ENCODE measurements at places on chromosomes 1 and 21. TPM values are rescaled to one million over a fixed set of nuclear protein-coding genes. Genes with fewer than 3 reads are reported as not detected.
A peak's percentile ranks its signal among the peaks of the same experiment; 100 is the strongest.

DNA sequence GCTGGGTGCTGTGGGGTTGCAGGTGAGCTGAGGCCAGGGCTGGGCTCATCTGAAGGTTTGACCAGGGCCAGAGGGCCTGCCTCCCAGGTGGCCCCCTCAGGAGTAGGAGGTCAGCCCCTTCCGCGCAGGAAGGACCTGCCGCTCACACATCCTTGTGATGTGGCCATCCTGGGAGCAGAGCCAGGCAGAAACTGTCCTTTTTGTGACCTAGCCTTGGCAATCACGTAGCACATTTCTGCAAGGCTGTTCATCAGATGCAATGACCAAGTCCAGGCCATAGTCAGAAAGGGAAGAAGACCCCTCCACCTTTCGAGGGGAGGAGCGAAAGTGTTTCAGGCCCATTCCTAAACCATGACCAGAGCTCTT is 55.5 kb upstream of the TRAPPC10 start:
- peaks cover 12% of the 10 kb centered on the region for H3K36me3 ChIP-seq
- H3K27me3 ChIP-seq: no peaks in the 10 kb centered on the region
- DNase-seq: no peak
- H3K4me3 ChIP-seq: no peak overlapping the region
- peaks cover 7% of the 10 kb centered on the region for H3K4me1 ChIP-seq
- H3K27ac ChIP-seq: no peak overlapping the region

- H3K27ac ChIP-seq: no peak overlapping the region
- peaks cover 7% of the 10 kb centered on the region for H3K4me1 ChIP-seq
- DNase-seq: no peak
- H3K36me3 ChIP-seq: peaks cover 2% of the 10 kb centered on the region
- H3K27me3 ChIP-seq: no peaks in the 10 kb centered on the region
Observed at GRCh38 chr1:108665067-108665466, 4.2 kb upstream of the HENMT1 start.

GRCh38 chr1:14994841-14995437 is 158.6 kb upstream of the TMEM51 start:
- H3K27me3 ChIP-seq: no peaks in the 10 kb centered on the region
- no peak overlapping the region for H3K4me3 ChIP-seq
- peak overlapping the region; percentile 94 for H3K27ac ChIP-seq
- DNase-seq: no peak
- peaks cover 56% of the 10 kb centered on the region for H3K4me1 ChIP-seq

DNA sequence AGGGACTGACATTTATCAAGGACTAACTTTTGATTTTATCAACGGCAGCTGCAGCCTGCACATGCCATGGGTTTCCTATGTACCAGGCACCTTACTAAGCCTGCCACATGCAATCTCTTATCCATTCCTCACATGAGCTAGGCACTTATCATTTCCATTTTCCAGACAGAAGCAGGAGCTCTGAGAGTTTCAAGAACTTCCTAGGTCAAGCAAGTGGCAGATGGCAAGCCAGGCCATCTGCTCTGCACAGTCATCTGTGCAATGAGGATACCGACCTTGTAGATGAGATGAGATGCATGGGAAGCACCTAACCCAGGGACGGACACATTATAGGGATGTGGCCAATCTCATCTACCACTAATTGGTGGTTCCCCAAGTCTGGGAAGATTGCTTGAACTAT is 339.4 kb upstream of the USP24 start:
- H3K4me3 ChIP-seq: no peak overlapping the region
- no peak for DNase-seq
- no peaks in the 10 kb centered on the region for H3K36me3 ChIP-seq
- no peaks in the 10 kb centered on the region for H3K27me3 ChIP-seq

GRCh38 chr1:9322661-9323244 is 30.1 kb downstream of the SPSB1 start:
- peaks cover 1% of the 10 kb centered on the region for H3K36me3 ChIP-seq
- no peak overlapping the region for H3K4me3 ChIP-seq
- H3K4me1 ChIP-seq: peaks cover 69% of the 10 kb centered on the region
- no peak overlapping the region for H3K27ac ChIP-seq
- no peaks in the 10 kb centered on the region for H3K27me3 ChIP-seq

DNA sequence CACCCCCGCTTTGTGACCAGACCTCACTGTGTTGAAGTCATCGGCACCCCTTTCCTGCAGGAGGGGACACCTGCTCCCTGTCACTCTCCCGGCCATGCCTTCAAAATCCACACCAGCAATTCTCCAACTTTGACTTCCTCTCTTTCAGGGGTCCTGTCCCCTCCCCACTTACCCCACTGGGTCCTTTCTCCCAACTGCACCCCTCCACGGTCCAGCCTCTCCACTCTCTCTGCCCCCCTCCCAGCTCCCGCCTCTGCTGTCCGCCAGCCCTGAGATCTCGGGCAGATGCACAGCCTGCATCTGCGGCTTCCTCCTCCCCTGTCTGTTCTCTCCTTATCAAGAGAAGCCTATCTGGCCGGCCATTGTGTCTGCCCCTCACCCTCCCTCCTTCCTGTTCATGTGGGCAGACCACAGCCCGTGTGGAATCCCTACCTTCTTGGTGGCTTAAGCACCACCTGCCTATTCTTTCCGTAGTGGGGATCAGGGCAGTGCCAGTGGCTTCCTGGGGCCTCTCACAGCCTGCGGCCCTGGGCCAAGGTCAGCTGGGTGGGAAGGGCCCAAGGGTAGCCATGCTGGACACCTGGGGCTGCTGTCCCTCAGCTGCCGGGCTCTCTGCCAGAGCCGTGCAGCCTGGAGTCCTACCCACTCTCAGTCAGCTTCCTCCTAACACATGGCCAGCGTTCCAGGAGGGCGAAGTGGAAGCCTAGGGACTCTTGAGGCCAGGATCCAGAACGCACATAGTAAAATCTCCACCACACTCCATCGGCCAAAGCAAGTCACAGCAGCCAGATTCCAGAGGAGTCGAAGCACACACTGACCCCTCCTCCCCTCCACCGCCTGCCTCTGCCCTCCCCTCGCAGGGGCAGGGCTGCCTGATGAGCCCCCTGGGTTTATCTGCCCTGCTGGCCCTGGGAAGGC is 5.1 kb upstream of the HES4 start:
- H3K27me3 ChIP-seq: no peaks in the 10 kb centered on the region
- H3K27ac ChIP-seq: peak overlapping the region; percentile 87
- peaks cover 26% of the 10 kb centered on the region for H3K4me1 ChIP-seq
- peaks cover 4% of the 10 kb centered on the region for H3K36me3 ChIP-seq
- peak; percentile 85 for DNase-seq

DNA sequence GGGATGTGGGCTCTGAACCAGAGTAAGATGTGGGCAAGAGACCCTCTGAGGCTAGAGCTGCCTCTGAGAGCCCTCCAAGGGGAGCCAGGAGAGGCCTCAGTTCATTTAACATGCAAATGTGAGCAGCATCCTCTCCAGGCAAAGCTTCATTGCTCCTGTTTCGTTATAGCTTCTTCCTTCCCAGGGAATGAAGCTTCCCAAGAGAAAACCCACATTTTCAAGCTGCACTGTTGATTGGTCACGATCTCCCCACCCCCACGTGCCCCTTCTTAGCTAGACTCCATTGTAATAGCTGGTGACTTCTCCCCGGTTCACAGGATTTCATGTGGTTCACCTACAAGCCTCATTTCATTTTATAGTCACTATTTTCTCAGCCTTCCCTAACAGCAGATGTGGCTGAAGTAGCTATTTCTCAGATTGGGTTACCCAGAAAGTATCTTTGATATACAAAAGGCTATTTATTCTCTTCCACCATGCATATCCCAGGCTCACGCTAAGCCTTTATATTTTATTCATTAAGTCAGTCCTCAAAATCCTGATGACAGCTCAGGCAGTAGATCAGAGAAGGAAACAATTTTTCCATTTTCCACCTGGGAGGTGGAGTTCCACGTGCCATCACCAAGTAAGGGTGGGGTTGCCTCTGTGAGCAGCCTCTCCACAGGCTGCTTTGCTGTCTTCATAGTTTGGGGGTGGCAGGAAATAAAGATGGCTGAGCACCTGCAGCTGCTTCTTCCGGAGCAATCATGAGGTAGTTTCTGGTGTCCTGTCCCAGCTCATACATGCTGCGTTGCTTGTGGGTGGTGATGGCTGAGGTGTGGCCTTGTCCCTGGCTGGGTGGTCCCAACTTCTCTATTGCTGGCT is 178.3 kb upstream of the RAB4A start:
- no peak for DNase-seq
- no peak overlapping the region for H3K27ac ChIP-seq
- no peak overlapping the region for H3K4me3 ChIP-seq
- H3K27me3 ChIP-seq: peaks cover 24% of the 10 kb centered on the region

DNA sequence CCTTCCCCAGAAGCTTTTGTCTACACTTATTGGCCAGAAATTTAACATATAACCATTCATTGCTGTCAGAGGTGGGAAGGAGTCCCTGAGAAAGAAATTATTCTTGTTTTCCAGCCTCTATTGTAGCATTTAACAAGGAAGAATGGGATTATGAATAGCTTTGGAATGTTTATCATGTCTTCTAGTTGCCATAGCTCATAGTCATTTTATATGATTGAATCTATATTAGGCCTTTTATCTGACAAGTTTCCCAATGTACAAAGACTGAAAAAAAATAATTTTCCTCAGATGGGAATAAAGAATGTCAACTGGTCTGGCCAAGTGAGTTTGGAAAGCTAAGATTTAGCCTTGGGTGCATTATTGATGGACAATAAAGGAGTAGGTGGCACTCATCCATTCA is 28.3 kb downstream of the PTPRC start:
- H3K4me3 ChIP-seq: no peak overlapping the region
- H3K27me3 ChIP-seq: no peaks in the 10 kb centered on the region
- no peak for DNase-seq

DNA sequence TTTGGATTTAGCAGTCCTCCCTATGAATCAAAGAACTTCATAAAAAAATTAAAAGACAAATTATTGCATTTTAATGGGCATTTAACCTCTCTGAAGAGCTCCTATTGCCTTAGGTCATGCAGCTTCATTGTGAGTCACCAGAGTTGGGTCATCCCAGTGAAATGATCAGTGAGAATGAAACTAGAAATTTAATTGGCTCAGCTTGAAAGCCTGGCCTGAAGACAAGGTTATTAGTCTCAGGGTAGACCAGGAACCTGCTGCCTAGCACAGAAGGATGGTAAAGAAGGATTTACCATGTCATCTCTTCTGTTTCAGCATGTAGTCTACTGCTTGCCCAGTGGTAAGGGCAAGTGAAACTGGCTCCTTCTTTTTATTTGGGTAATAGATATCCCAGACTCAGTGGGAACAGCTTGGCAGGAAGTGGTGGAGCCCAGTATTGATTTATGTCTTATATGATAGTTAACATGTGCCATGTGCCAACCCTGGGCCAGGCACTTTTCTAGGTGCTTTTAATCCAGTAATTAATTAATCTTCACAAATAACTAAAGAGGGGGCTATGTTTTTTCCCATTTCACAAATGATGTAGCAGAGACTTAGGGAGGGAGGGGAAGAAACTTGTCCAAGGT is 23.6 kb downstream of the LAMC2 start:
- no peaks in the 10 kb centered on the region for H3K36me3 ChIP-seq
- no peak overlapping the region for H3K27ac ChIP-seq
- no peaks in the 10 kb centered on the region for H3K4me1 ChIP-seq
- DNase-seq: no peak
- H3K27me3 ChIP-seq: no peaks in the 10 kb centered on the region

GRCh38 chr1:8348047-8348776 is 30.3 kb downstream of the SLC45A1 start:
- no peak overlapping the region for H3K4me3 ChIP-seq
- DNase-seq: no peak
- H3K27me3 ChIP-seq: no peaks in the 10 kb centered on the region
- no peak overlapping the region for H3K27ac ChIP-seq
- peaks cover 30% of the 10 kb centered on the region for H3K4me1 ChIP-seq

REN gene
- total RNA-seq: not detected

VAV3 gene
- total RNA-seq: not detected

OPTC gene
- total RNA-seq: not detected

IGSF9 gene
- not detected for total RNA-seq

SPRR2F gene
- not detected for total RNA-seq

All from osteocyte (in vitro differentiated cells).